ENCODE measurements at places on chromosomes 1 and 21.

DNA sequence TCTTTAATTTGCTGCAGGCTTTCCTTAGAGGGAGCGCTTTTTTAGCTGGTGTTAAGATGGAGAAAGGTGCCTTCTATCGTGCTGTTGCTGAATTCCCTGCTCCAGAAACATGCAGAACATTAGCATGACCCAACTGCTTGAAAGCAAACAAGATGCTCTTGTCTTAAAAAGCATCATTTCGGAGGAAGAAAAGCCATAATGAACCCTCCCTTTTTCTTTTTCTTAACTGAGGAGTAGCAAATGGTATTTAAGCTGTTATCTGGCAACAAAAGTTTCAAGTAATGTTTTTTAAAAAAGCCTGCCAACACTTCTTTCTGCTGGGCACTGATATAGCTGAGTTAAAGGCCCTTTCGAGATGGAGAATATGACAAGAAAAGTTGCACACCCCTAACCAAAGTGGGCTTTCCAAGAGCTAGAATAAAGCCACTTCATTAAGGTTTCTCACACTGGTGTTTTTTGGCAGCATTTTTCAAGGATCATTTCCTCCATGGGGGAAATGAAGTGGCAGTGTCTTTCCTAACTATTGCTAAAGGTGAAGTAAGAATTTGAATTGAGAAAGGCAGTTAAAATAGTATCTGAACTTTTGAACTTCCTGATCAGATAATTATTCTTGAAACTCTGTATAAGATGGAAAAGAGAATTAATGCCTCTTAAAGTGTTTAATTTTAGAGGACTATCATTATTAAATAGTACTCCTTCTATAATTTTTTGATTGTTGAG, 38.8 kb downstream of the ST6GALNAC5 start:
- DNase-seq: no peak

- DNase-seq: no peak
Observed at GRCh38 chr1:37391211-37392011, 83.0 kb upstream of the ZC3H12A start.

DNA sequence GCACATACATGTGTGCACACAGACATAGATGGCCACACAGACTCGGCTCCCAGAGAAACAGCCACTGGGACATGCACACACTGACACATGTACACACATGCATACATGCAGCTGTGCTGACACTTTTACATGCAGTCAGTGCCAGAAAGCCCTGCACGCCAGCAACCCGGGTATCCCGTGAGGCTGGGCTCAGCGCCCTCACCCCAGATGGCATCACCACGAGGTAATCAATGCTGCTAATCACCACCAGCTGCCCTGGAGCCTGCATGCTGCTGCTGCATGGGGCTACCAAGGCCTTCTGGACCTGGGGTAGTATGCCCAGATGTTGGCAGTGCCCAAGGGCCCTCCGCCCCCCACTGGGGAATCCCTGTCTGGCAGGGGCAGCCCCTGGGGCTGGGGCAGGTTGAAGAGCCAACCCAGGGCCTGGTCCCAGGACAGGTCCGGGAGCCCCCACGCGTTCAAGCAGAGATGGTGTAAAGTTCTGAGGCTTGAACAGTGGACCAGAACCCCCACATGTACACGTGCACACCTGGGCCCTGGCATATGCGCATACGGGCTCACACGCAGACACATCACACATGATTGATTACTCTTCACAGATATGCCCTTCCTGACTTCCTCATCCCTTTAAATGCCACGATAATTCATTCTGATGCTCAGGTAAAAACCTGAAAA, 2.7 kb upstream of the COL16A1 start:
- DNase-seq: no peak

GRCh38 chr1:45177452-45177851, 29.0 kb downstream of the ZSWIM5 start:
- DNase-seq: no peak

GRCh38 chr21:35035581-35035980, 13.5 kb downstream of the RUNX1 start:
- no peak for DNase-seq

DNA sequence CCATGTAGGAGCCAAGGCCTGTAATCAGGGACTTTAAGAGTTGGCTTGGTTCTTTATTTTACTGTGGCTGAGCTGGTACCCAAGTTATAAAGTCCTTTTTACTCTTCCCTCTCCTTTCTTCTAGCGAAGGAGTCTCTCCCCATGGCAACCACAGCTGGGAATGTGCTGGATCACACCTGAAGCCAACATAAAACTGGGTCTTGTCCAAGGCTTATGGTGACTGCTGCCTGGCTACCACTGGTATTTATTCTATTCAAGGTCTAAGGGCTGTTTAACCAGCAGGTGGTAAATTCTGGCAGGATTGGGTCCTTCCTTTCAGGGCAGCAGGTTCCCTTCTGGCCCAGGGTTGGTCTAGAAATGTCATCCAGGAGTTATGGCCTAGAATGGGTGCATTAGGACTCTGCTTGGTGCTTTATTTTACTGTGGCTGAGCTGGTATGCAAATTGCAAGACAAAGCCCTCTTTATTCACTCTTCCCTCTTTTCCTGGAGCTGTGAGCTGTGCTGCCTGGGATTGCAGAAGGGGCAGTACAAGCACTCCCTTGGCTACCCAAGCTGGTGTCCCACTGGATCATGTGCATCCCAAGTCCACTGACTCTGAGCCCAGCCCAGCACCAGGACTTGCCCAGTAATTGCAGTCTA, 26.6 kb downstream of the SLC22A15 start:
- no peak for DNase-seq
